ENCODE measurements at places on chromosomes 16 and 17.

- DNase-seq = peak; percentile 69
Measured at GRCh38 chr17:7136266-7136877, 21.8 kb upstream of the ASGR2 start.

DNA sequence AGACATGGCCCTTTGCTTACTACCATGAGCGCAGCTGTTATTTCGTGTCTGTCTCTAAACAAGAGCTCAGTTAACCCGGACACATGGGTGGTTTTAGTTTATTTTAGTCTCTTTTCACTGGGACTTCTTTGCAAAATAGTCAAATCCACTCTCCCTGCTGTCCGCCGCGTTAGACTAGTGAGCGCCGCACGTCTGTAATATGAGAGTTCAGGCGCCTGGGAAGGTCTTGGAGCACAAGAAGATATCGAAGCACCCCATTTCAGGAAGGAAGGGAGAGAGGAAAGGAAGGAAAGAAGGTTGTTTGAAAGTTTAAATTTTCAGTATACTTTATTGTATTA lies 111.0 kb upstream of the CHMP6 start:
- no peak for DNase-seq

DNA sequence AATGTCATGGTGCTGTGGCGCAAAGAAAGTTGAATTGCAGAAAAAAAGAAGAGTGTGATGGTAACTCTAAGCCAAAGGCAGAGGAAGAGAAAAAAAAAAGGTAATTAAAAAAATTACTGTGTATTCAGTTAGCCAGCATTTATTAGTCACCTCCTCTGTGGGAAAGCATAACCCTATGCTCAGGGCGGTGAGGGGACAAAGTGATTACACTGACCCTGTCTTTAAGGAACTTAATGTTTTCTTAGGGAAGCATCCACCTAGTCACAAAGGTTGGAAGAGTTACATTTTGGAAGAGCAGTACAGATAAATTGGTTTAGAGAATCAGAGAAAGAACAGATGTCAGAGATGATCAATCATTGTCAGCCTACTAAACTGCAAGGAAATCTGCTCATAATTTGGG lies 410.3 kb downstream of the CDH11 start:
- no peak for DNase-seq

DNA sequence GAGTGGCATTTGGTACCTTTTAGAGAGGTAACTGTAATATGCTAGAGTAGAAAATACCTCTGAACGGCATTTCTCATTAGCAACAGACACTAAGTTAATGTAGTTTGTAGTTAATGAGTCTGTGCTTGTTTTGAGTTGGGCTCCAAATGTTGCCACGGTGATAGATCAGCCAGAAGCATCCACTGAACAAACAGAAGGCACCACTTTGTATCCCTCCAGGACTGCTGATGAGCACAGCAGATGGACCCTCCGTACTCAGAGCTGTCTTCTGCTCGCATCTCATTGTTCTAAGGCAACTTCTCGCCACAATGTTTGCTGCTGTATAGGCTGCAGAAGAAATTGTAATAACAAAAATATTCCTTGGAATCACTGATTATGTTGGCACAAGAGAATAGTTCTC lies 56.1 kb downstream of the TNRC6C start:
- peak; percentile 37 for DNase-seq

- no peak for DNase-seq
Measured at GRCh38 chr17:74298778-74299177, 24.7 kb downstream of the DNAI2 start.

- DNase-seq = no peak
Measured at GRCh38 chr16:70508752-70509151, 14.6 kb downstream of the COG4 start.

GRCh38 chr16:27892879-27893278 lies 170.6 kb downstream of the GSG1L start:
- DNase-seq = no peak

GRCh38 chr16:7303660-7304200 lies 28.9 kb upstream of the RBFOX1 start:
- DNase-seq = no peak

DNA sequence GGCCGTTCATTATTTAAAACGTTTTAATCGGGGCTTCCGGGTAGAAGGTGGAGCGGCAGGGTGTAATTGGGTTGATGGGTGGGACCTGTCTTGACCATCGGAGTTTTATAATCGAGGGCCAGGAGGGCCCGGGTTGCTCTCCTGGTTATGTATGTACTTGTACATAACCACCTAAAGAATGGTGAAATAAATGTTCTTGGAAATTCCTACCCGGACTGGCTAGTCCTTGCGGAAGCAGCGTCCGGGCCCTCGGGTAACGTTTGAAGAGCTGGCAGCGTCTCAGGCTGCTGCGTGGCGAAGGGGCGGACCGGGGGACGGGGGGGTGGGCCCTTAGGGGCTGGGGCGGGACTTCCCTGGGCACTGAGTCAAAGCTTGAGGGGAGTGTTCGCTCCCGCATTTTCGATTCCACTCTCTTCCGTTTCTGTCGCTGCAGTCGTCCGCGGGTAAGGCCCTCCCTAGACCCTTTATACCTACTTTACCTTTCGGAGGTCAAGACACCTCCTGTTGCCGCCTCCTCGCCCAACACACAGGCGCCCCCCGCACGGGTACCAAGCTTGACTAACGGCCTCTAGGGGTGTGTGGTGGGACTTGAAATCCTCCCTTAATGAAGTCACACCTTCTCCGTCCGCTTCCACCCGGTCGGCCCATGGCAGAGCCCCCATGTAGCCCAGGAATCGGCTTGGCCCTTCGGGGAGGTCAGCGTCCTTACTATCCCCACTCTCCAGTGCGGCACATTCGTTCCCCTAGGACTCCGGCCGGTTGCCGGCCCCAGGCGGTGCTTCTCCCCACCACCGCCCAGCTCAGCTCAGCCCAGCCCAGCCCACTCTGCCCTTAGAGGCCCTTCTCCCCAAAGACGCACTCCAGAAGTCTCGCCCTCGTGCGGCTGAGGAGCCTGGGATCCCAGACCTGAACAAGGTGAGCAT lies at the start of gene TMEM106A:
Gene TMEM106A (plus strand): TSS at position 396 of the 923 bp plus-strand sequence. CDS start 1,167 bp downstream, outside the sequence.
- no peak for DNase-seq

DNA sequence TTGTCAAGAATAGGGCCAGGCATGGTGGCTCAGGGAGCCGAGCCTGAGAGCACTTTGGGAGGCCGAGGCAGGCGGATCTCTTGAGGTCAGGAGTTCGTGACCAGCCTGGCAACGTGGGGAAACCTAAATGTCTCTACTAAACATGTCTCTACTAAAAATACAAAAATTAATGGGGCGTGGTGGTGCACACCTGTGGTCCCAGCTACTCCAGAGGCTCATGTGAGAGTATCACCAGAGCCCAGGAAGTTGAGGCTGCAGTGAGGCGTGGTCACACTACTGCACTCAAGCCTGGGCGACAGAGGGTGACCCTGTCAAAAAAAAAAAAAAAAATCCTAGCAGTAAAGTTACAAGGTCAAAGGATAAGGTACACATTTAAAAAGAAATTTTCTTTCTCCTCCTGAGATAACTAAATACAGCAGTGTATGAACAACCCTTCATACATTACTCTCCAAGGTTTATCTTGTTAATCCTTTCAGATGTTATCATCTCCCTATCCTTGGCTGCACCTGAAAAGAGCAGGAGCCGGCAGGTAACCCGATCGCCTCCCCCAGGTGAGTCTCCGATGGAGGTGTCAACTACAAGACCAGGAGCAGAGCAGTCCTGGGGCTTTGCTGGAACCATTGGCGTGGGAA lies 122.3 kb downstream of the GOSR1 start:
- DNase-seq = no peak

GRCh38 chr16:396605-397004 lies 394 bp upstream of the NME4 start:
- DNase-seq = peak; percentile 61

DNA sequence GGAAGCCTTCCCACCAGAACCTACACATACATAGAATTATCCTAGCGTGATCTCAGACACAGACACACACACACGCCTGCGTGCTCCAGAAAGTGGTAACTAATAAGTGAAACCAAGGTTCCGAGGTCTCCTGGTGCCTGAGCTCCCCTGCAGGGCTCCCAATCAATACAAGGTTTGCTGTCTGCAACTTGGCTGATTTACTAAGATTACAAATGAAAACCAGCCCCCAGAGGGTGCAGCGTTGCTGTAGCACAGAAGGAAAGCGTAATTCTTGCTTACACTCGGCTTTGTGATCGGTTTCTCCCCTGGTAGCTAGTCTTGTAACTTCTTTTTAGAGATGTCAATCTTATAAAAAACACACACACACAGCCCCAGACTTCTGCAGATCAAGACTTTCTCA lies 334.1 kb upstream of the XYLT1 start:
- DNase-seq = no peak

DNA sequence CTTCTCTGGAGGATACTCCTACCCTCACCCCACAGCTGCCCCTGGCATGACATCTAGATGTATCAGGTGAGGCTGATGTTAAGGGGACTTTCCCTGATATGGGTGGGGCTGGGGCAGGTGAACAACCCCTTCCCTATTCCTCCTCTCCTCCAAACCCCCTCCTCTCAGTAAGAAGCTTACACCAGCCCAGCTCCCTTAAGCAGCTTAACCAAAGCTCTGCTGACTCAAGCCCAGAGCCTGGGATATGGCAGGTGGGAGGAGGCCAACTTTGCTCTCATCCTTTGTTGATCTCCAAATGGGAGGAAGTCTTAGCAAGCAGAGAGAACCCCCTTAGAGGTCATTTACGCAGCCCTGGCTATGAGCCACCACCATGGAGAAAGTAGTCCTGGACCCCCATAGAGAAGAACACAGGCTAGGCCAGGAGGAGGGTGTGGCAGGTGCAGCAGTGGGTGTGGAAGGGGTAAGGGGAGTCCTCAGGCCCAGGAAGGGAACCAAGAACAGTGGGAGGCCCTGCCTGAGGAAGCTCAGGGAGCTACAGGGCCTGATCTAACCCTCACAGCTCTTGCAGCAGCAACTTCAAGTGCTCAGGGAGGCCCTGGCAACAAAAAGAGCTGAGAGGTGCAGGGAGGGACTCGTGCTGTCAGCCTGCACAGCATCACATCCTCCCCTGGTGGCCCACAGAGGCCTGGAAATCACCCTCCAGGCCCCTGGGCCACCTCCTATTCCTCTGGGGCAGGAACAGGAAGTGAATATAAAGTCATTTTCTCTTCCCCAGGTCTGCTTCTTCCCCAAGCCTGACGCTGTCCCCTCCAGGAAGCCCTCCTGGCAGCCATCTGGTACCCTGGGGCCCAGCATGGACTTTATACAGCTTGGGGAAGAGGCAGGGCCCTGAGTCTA lies 2.9 kb downstream of the UNC119 start:
- no peak for DNase-seq

- DNase-seq = peak; percentile 63
Measured at GRCh38 chr16:2963723-2964474, at the start of gene KREMEN2. KREMEN2 (plus strand) TSS chr16:2964275; CDS start chr16:2964521, 246 bp downstream.

GRCh38 chr16:62638964-62639870 lies 603.0 kb upstream of the CDH8 start:
- no peak for DNase-seq

- DNase-seq = no peak
Measured at GRCh38 chr16:85716680-85717038, 27.9 kb upstream of the GINS2 start.

GRCh38 chr17:34757106-34757505 lies 177.7 kb downstream of the TMEM132E start:
- no peak for DNase-seq

- DNase-seq = no peak
Measured at GRCh38 chr17:69086641-69087040, 25.9 kb upstream of the ABCA9 start.

DNA sequence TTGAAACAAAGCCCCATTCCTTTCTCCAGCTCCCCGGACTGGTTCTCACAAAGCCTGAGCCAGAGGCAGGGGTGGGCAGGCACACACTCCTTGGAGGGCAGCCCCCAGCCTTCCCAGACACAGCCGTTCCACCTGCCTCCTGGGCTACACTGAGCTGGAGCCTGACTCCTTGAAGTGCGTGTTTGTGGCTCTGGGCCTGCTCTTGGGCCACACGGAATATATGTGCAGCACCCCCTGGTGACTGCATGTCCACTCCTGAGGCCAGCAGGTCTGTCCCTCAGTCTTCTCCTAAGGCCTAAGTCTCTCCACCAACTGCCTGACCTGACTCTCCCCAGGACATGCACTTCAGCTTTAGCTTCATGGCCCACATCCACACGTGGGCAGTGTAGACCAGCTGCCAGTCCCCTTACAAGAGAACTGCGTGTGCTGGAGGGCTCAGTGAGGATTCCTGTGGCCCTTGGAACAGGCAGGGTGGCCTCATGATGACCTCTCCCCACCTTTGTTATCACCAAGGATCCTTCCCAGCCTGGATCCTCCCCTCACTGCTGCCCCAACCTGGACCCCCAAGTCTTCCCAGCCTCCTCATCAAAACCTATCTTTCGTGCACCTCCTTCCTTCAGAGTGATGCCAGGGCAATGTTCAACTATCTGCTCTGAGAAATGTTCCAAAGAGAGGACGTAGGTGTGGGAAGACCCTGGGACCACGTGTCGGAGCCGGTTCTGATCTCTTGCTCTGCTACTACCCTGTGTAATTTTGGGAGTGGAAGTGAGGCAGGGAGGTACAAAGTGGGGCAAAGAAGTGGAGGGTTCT lies 12.4 kb upstream of the SLC6A2 start:
- DNase-seq = no peak

Measured in NCI-H2171 (cell line).